ENCODE measurements at places on chromosomes 4 and X. TPM values are rescaled to one million over a fixed set of nuclear protein-coding genes. Genes with fewer than 3 reads are reported as not detected.

PPEF2 gene
- total RNA-seq = not detected

FGFBP1 gene
- not detected for total RNA-seq

CYSLTR1 gene
- total RNA-seq = not detected

PAGE1 gene
- total RNA-seq = not detected

RPS6KA6 gene
- total RNA-seq = 0.49 TPM

IDS gene
- total RNA-seq = 21.9 TPM

IL3RA gene
- 1.6 TPM for total RNA-seq

TMLHE gene
- 9.2 TPM for total RNA-seq

EDA gene
- 3.4 TPM for total RNA-seq

XAGE2 gene
- not detected for total RNA-seq

POF1B gene
- total RNA-seq = not detected

GATA1 gene
- total RNA-seq = not detected

USP27X gene
- 2.4 TPM for total RNA-seq

EDA2R gene
- total RNA-seq = 7.1 TPM

CXCL1 gene
- total RNA-seq = 191 TPM

MTNR1A gene
- not detected for total RNA-seq

DHX15 gene
- 106 TPM for total RNA-seq

SPARCL1 gene
- 61.2 TPM for total RNA-seq

NOX1 gene
- not detected for total RNA-seq

All from cardiac atrium fibroblast (primary cell).